ENCODE measurements at places on chromosomes 3 and 15.

- no peak for DNase-seq
Observed at GRCh38 chr3:160784853-160785252, 28.8 kb downstream of the PPM1L start.

DNA sequence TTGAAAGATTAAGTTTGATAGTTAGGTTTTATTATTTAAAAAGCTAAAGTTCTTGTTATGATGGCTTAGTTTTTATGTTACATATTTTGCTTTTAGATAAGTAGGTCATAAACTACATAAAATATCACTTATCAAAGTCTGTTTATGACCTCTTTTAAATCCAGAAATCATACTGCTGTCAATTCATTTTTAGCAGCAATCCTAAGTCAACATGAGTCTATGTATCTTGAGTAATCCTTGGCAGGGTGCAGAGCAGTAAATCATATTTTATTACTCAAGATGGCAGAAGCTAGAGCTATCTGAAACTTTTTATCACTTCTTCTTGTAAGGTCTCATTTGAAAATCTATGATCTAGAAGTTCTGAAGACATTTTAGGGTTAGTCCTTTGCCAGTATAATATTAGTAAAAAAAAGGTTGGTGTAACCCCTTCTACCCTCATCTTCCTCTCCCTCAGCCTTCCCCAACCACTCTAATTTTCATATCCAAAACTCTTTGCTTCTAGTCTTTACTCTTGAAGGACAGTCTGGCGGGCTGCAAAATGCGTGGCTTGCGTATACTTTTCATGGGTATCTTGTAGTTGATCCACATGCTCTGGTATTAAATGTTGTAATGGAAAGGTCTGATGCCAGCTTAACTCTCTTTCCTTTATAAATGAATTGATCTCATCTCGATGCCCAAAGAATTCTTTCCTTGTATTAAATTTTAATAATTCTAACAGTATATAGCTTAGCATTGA lies 134.0 kb upstream of the THRB start:
- DNase-seq = no peak

GRCh38 chr15:71002316-71002715 lies 109.7 kb downstream of the LRRC49 start:
- DNase-seq = no peak

DNA sequence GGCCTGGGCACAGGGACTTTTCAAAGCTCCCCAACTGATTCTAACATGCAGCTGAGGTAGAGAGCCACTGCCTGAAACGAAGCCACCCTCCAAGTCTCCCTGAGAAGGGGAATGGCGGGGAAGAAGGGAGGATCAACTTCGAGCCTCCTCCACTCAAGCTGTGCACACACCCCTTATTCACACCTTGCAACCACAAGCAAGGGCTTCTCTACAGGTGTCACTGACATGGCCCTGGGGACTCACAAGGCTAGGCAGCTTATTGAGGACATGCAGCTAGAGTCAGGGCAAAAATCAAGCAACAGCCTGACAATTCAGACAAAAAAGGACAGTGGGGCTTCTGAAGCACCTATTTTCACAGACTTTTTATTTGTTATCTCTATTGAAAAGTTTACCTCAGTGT lies 85.2 kb downstream of the SNRK start:
- DNase-seq = no peak

GRCh38 chr3:52533623-52534280 lies at the start of gene NT5DC2:
NT5DC2 (minus strand) TSS chr3:52533857; CDS start chr3:52533737, 120 bp downstream.
- DNase-seq = no peak

DNA sequence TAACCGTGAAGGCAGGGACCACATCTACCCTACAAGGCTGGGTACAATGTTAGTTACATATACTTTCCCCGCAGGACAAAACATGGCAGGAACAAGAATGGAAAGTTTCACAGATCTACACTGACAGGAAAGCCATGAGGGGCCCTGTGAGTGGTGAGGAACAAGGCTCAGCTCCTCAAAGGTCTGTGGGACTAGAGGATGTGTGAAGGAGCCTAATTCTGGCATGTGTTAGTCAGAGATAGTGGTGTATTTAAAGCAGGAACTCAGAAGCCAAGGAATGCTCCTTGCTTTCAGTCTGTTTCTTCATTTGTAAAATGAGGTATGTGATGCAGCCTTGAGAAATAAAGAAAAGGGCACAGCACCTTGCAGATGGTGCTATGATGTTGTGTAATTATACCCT lies 25.1 kb downstream of the ETV5 start:
- DNase-seq = no peak

GRCh38 chr3:142028243-142028777 lies 121.0 kb downstream of the TFDP2 start:
- DNase-seq = no peak

DNA sequence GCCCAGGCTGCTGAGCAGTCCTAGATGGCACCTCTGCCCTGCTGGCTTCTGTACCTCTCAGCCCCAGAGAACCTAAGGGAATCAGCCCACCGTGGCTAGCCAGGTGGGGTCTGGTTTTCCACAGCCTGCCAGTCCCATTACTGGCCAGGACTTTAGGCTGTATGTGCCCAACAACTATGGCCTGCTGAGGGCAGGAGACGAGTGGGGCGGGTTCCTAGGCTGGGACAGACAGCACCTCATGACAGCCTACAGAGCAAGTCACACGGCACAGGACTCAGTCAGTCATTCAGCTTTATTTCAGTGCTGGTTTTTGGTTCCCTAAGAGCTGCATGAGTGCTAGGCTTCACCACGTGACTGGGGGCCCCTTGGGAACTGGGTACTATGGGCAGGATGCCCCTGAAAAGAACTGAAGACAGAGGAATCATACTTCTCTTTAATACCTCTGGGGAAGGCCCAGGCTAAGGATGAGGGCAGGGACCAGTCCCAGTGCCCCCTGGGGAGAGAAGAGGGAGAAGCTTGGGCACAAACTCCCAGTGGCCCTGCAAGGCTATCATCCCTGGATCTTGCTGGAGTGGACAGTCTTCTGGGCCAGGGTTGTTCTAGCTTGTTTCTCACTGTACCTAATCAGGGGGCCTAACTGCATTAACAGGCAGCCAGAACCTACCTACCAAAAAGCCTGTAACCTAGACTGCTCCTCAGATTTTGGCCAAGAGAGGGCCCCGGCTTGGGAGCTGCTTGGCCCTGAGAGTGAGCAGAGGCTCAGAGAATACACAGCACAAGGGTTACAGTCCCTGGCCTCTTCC lies 14.8 kb downstream of the CLK3 start:
- no peak for DNase-seq

GRCh38 chr3:112372396-112372795 lies 39.4 kb downstream of the CD200 start:
- DNase-seq = no peak

DNA sequence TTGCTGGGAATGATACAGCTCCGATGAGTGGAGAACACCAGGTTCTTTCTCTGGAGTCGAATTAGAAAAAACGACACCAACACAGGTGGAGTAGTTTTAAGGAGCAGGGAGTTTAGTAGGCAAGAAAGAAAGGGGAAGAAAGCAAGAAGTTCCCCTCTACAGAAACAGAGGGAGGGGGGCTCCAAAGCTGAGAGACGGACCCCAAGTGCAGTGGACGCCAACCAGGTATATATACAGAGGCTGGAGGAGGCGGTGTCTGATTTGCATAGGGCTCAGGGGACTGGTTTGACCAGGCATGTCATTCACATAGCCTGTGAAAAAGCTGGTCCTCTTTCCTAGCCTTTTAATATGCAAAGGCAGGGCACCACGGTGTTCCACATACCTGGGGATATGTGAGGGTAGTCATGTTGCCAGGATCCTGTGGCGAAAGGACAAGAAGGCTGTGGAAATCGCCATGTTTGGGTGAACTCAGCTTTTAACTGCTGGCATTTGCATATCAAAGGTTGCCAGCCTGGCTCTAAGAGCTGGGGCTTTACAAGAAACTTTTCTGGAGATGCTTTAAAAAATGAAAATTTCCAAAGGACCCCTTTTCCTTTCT lies 887.4 kb upstream of the EPHA6 start:
- DNase-seq = no peak

- peak; percentile 3 for DNase-seq
Observed at GRCh38 chr15:49235446-49236124, 65.5 kb downstream of the GALK2 start.

DNA sequence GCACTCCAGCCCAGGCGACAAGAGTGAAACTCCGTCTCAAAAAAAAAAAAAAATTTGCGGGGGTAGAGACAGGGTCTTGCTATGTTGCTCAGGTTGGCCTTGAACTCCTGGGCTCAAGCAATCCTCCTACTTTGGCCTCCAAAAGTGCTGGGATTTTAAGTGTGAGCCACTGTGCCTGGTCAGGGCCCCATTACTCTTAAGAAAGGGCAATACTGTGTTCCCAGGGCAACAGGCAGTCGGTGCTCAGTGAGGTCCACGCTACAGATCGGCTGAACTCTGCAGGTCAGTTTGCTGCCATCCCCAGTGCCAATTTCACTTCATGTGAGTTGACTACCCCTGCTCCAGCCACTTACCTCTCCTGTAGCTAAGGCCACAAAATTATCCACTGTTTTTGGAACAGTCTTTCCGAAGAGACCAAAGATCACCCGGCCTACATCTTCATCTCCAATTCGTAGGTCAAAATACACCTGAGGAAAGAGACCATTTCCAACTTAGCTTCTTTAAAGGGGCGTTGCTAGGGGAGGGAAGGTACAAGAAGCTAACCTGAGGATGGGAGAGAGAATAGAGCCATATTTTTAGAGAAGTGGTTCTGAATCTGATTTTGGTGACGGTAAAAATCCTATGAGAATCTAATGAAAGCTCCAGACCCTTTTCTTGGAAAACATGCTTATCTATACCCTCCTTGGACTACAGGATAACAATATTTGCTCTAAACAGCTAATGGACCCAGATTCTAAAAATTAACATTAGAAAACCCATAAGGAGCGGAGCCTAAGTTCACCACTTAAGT lies 939 bp downstream of the PPIB start:
- DNase-seq = no peak

DNA sequence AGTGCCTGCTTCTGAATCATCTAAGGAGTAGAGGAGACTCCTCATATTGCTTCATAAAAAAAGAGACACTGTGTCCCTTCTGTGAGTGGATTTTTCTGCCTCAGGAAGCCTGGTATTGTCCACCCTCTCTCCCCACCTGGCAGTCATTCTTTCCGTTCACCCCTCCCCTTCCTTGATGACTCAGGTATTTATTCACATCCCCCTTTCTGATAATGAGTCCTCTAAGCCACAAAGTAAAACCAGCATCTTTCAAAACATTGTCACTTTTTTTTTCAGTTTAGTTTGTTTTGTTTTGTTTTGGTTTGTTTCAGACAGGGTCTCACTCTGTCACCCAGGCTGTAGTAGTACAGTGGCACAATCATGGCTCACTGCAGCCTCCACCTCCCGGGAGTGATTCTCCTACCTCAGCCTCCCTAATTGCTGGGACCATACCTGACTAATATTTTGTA lies 65.2 kb upstream of the UBE2E1 start:
- no peak for DNase-seq

DNA sequence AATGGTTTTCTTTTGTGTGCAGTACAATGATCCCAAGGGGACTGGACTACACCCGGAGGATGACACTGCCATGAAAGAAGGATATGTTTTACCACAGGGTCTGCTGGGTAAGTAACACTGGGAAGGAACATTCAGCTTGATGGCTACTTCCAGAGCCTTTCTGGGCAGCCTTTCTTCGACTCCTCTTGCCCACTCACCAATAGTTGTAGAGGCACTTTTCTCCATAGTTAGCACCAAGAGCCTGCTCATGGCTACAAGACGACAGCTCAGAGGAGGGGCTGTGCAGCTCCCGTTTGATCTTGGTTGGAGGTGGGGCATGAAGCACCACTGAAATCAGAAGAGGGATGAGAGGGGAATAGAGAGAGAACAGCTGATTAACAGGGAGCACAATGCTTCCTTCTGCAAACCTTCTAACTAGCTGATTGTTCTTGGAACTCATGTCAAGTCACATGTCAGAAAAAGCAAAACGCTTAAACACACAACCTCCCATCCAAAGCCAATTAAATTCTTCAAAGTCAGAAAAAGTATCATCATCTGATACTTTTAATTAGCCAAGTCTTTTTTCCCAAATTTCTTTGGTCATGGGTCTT lies 27.9 kb downstream of the ETV5 start:
- DNase-seq = no peak

DNA sequence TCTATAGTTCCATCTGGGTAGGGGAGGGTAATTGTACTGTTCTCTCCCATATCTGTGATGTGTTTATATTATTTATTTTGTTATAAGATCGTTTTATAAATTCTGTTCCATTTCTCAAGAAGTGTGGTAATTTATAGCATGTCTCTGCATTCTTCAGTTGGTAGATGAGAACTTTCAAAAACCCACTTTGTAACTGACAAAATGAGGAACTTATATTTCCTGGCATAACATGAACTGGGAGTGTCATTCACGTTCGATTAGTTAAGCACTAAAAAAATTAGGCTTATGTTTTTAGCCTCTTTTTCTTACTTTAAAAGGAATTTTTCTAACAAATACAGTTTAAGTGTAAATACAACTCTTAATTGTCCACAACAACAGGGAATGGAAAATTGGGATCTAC lies 230.8 kb downstream of the CGGBP1 start:
- no peak for DNase-seq

All from stimulated activated CD8-positive, alpha-beta memory T cell treated with anti-CD3 and anti-CD28 coated beads, Interleukin-15, amount 100 ng/mL, for 1 hour (primary cell).